Activated CD4-positive, alpha-beta T cell treated with anti-CD3 and anti-CD28 coated beads, Interleukin-10, Interleukin-2, amounts not matched to agents 100 ng/mL and 50 ng/mL, durations not matched to agents 16 hours and 8 hours (primary cell): ENCODE measurements at places on chromosomes 7 and 10.

DNA sequence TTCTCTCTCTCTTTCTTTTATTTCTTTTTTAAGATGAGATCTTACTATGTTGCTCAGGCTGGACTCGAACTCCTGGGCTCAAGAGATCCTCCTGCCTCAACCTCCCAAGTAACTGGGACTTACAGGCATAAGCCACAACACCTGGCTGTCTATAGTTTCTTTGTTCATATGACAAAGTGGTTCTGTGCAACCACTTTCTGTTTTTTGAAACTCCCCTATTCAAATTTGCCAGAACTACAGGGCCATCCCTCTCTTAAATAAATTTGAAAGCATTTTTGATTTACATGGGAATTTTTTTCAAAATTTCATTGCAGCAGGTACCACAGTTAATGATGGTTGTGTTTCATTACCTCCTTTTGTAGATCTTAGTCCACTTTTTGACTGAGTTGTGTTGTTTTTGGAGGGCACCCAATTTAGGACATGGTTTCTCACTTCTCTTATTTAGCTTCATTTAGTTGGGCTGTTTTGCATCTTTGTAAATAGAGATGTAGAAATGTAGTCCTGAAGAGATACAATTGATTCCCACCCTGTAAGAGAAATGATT is 119.2 kb downstream of the LRRC4 start:
- no peak for DNase-seq

- DNase-seq: no peak
Observed at GRCh38 chr7:3164380-3164792, 120.7 kb upstream of the CARD11 start.

GRCh38 chr7:123028339-123028738 is 32.8 kb upstream of the TAS2R16 start:
- no peak for DNase-seq

- peak; percentile 50 for DNase-seq
Observed at GRCh38 chr10:123573236-123574108, 92.7 kb upstream of the GPR26 start.

GRCh38 chr7:3206101-3206500 is 95.0 kb upstream of the SDK1 start:
- DNase-seq: no peak

- no peak for DNase-seq
Observed at GRCh38 chr10:121788717-121789116, 139.1 kb downstream of the ATE1 start.

DNA sequence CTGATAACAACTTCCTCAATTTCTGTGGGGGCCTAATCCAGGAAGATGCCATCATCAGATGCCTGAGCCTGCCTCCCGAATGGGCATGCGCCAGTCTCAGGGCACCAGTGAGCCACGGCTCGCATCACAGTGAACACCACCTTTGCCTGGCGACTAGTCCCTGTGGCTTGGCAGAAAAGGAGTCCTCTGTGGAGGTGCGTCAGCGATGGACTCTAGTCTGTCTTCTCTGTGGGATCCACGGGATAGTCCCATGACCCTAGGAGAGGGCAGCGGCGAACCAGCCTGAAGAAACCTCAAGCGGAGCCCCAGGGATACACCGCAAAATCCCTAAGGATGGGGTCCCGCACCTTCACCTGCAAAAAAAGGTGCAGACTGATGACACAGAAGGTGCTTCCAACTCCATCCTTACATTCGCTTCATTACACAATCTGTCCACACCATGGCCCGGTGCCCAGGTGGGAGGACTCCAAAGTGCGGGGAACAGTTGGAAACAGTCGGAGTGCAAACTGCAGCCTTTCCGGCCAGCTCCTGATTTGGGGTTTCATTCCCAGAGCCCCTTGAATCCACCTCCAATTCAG is 35.1 kb upstream of the ZNF273 start:
- DNase-seq: no peak

GRCh38 chr10:118590334-118590733 is 5.1 kb downstream of the PRLHR start:
- DNase-seq: no peak

DNA sequence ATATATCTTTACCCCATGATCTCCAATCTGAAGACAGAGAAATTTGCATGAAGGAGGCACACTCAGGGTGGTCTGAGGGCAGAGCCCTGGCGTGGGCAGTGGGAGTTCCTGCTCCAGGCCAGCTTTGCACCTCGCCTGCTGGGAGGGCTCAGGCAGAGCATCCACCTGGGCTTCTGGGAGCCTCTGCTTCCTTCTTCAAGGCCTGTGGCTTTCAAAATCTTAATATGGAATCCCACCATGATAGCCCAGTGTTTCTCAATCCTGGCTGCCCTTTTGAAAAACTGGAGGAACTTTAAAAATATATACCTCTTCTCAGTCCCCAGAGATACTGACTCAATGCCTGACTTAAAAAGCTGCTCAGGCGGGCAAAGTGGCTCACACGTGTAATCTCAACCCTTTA is 36.7 kb upstream of the PSAP start:
- no peak for DNase-seq

GRCh38 chr10:46557319-46558121 is 1.1 kb upstream of the GPRIN2 start:
- DNase-seq: no peak

- no peak for DNase-seq
Observed at GRCh38 chr7:142334806-142335205, 76.9 kb upstream of the PRSS58 start.

DNA sequence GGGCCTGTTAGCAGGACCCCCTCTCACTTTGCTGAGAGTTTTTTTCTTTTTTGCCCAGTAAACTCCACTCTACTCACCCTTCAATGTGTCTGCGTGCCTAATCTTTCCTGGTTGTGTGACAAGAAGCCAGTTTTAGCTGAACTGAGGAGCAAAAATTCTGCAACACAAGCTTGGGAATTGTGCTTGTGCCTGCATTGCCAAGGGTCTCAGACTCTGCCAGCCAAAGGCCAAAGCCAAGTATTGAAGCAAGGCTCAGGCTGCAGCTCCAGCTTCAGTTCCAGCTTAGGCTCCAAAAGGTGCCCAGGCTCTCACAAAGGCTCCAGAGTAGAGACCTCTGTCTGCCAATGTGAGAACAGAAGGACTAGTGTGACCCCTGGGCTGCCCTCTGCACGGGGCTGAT is 4.2 kb upstream of the CPA2 start:
- no peak for DNase-seq

DNA sequence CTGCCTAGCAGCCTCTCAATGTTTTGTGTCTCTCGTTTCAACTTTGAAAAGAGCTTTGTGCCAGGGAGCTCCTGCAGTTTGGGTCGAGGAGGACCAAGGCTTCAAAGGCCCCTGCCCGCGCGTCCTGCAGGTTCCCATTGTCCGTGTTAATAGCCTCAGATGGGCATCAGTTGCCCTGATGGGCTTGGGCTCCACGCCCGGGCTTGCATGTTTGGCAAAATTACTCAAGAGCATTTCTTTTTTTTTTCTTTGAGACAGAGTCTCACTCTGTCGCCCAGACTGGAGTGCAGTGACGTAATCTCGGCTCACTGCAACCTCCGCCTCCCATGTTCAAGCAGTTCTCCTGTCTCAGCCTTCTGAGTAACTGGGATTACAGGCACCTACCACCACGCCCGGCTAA is 636.6 kb downstream of the SDK1 start:
- DNase-seq: no peak

DNA sequence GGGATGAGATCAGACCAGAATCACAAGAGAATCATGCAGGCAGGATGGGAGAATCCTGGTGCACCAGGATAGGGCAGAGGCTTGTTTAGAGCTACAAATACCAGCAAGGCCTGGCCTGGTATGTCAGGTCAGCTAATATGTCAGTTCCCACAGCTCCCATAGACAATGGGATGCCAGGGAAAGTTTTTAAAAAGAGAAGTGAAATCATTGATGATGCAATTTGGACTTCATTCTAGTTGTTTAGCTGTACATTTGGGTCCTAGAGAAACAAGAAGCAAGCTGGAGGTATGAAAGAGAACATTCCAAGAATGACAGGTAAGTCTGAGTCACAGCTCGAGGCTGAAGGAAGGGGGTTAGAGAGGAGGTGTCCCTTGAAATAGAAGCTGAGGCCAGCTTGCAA is 45.2 kb downstream of the GPR141 start:
- no peak for DNase-seq

GRCh38 chr10:91909117-91909677 is at the start of gene FGFBP3:
TSS of gene FGFBP3 (minus strand) at chr10:91909486. CDS start at chr10:91908969, 517 bp downstream.
- DNase-seq: peak; percentile 58

GRCh38 chr7:27173956-27174873 is at the start of gene HOXA10:
TSS of gene HOXA10 (minus strand) at chr7:27174320. CDS start at chr7:27174306, 14 bp downstream.
- DNase-seq: no peak

DNA sequence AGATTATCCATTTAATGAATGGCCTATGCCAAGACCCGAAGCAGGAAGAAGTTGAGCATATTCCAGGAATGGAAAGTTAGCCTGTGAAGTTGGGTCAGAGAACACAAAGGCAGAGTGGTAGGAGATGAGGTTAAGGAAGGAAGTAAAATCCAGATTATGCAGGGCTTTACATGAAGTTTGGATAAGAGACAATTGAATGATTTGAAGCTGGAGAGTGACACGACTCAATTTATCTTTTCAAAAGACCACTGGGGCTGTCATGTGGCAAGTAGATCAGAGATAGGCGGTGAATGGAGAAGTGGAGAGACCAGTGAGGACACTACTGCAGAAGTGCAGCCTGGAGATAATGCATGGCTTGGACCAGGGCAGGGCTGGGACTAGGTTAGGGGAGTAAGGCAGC is 7.2 kb upstream of the CNOT4 start:
- DNase-seq: no peak

DNA sequence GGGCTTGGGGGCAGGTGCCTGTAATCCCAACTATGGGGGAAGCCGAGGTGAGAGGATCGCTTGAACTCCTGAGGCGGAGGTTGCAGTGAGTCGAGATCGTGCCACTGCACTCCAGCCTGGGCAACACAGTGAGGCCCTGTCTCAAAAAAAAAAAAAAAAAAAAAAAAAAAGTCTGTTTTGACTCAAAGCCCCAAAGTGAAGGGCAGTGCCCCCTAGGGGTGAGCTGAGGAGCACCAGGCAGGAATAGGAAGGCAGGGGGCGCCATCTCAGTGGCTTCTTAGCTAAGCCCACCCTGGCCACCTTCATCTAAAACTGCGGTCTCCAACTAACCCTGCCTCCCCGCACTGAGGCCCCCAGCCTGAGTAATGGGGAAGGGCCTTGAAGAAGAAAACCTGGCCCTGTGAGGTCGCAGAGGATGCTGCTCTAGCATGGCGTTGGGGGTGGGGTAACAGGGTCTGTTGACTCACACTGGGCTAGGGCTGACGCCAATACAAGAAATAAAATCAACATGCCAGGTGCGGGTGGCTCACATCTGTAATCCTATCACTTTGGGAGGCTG is 9.8 kb downstream of the PODXL start:
- peak; percentile 60 for DNase-seq

GRCh38 chr7:31370609-31371008 is 30.1 kb upstream of the NEUROD6 start:
- DNase-seq: no peak

- DNase-seq: no peak
Observed at GRCh38 chr10:12156367-12157123, 27.1 kb downstream of the SEC61A2 start.

GRCh38 chr7:119664601-119665000 is 608.4 kb upstream of the KCND2 start:
- no peak for DNase-seq

GRCh38 chr10:121085367-121085766 is 234.2 kb downstream of the WDR11 start:
- no peak for DNase-seq

- DNase-seq: no peak
Observed at GRCh38 chr7:156906200-156906649, 13.2 kb upstream of the LMBR1 start.

- DNase-seq: no peak
Observed at GRCh38 chr7:21616796-21617436, 74.1 kb downstream of the DNAH11 start.

- DNase-seq: no peak
Observed at GRCh38 chr7:155252444-155252887, 45.2 kb upstream of the INSIG1 start.

- peak; percentile 33 for DNase-seq
Observed at GRCh38 chr7:134701272-134701671, 54.6 kb downstream of the BPGM start.

GRCh38 chr7:129748356-129749109 is 137.0 kb downstream of the NRF1 start:
- no peak for DNase-seq

DNA sequence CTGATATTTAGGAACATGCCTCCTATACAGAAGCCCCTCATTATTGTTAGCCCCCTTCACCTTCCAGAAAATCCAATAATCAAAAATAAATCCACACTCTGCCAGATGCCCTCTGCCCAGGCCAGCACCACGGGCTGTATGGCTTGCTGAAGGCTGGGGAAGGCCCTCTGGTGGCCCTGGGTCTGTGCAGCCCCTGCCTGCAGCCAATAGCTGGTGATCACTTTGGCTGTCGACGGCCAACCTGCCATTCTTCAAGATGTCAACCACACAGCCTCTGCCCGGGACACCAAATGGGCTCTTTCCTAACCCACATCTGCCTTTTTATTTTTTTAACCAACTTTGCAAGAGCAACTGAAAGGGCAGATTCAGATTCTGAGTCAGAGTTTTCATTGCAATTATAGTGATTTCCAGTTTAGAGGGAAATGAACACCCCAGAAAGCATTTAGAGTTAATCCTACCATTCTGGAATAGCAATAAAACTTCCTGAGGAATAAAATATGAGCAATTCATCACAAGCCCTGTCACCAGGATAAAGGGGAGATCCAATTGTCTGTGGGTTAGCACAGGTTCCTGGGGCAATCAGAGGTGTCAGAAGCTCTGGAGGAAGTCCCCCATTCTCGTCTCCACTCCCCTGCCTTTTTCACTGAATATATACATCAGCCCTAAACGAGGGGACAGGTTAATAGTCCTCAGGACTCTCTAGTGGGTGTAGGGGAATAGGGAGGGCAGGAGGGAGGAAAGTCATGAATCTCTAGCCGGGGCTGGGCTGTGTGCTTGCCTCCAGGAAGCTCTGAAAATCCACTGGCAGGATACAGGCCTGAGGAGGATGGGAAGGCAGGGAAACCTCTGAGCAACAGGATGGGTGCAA is 211.3 kb downstream of the GRID1 start:
- DNase-seq: no peak

DNA sequence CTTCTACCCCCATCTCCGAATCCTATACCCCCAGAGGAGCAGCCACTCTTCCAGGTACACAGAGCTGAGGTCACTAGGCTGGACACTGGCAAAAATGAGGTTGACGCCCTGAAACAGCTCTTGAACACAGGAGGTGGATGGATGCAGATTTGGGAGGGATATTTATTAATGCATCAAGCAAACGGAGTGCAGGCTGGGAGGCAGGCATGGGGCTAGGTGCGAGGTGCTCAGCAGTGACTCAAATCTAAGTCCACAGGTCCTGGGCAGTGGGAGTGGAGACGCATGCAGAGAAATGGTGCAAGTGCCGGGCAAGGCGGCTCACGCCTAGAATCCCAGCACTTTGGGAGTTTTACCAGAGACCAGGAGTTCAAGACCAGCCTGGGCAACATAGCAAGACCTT is 11.0 kb downstream of the GUSB start:
- DNase-seq: no peak
